ENCODE measurements at places on chromosomes 4 and X.

- no peak for DNase-seq
These were observed 8.2 kb downstream of the HPGDS start for GRCh38 chr4:94334476-94334875.

- no peak for DNase-seq
These were observed 13.4 kb upstream of the FGD1 start for GRCh38 chrX:54509400-54509799.

- peak; percentile 58 for DNase-seq
These were observed 111.1 kb downstream of the CCNG2 start for GRCh38 chr4:77268108-77268507.

- DNase-seq: no peak
These were observed 176.7 kb downstream of the NPFFR2 start for GRCh38 chr4:72208421-72209075.

DNA sequence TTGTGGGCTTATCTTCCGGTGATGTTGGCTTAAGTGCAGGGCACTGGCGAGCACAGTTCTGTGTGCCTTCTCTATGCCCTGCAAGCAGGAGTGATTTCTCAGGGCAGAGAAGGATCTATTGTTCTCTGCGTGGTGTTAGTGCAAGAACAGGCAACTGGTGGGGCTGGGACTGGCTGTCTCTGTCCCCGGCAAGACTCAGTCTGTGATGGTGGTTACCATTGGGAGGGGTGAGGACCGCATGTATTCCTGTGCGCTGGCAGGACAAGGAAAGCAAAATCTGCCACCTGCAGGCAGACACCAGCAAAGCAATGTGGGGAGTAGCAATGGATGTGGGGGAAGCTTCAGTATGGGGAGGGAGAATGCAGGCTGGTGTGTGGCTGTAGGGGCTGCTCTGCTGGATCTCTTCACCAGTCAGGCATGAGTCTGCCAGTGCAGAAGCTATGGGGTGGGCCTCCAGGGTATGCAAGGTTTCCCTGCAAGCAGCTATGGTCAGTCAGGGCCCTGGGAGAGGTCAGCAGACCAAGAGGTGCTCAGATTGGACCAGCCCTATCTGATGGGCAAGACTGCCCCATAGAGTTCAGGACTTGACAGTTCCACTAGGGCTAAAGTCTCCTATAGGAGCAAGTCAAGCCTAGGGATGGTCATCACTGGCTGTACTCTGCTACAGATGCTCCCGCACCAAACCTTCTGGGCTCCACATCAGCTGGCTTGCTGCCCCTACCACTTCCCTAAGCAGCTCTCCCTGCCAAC lies 16.8 kb downstream of the PF4 start:
- DNase-seq: no peak
